ENCODE measurements at places on chromosomes 6 and 20.
A peak's percentile ranks its signal among the peaks of the same experiment; 100 is the strongest.

DNA sequence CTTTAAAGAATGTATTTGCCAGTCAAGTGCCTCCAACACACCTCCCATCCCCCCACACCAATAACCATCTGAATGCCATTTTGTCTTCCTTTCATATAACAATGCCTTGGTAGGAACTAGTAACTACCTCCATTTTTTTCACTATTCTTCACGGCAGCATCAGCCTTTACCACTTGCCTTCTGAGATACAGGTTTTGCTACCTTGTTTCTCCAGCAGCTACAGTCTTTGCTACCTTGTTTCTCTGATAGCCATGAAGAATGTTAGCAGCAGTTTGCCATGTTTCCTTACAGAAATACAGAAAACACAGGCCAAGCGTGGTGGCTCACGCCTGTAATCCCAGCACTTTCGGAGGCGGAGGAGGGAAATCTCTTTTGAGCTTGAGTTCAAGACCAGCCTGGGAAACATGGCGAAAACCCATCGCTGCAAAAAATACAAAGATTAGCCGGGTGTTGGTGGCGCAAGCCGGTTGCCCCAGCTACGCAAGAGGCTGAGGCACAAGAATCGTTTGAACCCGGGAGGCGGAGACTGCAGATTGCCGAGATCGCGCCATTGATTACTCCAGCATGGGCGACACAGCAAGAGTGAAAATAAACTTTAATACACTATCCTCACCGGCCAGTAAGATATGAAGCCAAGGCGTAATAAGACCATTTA lies 100.9 kb downstream of the HFE start:
- no peak for DNase-seq

DNA sequence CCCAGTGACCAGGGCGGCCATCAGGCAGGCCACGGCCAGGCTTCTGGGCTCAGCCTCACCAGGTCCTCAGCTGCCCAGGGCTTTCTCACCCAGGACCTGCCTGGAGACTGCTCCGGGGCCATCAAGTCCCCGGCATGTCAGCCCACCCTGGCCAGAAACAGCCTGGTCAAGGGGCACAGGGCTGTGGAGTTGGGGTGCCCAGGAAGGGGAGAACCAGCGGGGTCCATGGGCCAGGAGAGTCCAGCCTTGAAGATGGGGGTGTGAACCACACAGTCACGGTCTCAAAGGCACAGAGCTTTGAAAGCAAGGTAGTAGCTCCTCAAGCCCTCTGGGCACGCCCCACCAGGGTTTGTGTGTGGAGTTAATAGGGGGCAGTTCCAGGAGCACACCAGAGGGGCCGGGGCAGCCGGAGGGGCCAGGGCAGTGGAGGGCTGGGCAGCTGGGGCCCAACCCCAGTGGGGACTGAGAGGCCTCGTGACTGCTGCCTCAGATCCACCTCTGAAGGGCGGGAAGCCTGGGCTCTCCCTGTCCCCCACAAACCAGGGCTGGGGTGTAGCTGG lies 48.0 kb upstream of the BHLHE23 start:
- DNase-seq: no peak

DNA sequence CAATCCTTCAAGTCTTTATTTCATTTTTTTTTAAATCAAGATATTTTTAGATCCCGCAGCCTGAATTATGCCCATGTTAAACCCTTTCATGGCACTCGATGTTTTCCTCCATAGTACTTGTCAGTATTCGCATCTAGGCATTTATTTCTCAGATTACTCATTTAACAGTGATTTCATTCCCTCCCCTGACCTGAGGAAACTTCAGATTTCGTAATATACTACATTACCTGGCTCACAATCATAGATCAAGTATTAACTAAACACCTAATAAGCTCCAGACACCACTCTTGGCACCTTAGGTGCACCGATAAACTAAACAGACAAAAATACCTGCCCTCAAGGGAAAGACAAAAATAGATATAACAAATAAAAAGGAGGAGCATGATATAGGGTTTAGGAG lies 413.2 kb upstream of the GJE1 start:
- DNase-seq: no peak

GRCh38 chr6:6811128-6812009 lies 222.8 kb downstream of the LY86 start:
- no peak for DNase-seq

- DNase-seq: no peak
These were observed 18.5 kb upstream of the WFDC10A start for GRCh38 chr20:45611054-45611453.

GRCh38 chr20:49508435-49509199 lies 26.1 kb upstream of the KCNB1 start:
- DNase-seq: peak; percentile 58

DNA sequence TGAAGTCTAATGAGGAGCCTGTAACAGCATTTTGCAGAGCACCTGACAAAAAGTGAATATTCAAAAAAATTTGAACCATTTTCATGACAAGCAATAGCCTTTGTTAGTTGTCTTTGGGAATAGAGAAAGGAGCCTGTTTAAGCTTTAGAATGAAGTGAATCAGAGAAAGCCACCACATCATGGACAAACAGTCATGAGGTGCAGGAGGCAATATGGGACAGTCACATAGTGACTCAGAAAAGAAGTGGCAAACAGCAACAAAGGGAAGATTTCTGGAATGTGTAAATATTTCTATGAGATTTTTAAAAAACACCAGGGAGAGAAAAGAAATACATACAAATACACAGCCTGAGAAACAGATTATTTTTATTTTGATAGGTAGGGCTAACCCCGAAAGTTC lies 6.6 kb downstream of the KLHL31 start:
- no peak for DNase-seq

DNA sequence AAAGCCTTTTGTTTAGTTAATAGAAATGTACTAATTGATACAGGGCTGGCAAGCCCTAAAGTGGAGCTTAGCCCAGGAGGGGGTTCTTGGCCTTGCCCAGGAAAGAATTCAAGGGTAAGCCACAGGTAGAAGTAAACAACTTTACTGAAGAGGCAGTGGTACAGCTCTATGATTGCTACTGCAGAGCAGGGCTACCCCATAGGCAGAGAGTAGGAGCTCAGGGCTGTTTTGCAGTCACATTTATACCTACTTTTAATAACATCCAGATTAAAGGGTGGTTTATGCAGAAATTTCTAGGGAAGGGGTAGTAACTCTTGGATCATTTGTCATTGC lies 680.4 kb upstream of the GJE1 start:
- DNase-seq: no peak

GRCh38 chr6:225121-225721 lies 67.1 kb upstream of the DUSP22 start:
- no peak for DNase-seq

DNA sequence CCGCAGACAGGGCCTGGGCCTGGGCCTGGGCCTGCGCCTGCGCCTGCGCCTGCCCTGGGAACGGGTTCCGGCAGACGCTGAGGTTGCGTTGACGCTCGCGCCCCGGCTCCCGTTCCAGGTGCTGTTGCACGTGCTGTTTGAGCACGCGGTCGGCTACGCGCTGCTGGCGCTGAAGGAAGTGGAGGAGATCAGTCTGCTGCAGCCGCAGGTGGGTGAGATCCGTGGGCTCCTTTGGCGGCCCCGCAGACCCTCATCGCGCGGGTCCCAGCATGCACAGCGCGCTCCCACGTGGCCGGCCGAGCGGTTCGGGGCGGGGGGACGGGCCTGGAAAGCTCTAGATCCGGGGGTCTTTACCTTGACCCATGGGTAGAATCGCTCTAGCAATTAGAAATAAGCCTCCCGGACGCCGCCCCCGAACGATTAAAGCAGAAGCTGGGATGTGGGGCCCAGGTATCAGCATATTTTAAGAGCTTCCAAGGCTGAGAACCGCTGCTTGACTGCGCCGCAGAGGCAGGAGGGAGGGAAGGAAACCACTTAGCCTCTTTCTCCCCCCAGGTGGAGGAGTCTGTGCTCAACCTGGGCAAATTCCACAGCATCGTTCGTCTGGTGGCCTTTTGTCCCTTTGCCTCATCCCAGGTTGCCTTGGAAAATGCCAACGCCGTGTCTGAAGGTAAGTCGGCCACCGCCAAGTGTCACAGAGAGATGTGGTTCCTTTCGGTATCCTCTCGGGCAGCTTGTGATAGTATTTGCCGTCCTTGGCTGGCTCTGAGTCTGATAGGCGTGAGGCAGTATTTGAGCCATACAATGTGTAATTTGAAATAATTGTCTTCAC lies 508 bp downstream of the NOP56 start:
- no peak for DNase-seq

- DNase-seq: no peak
These were observed 20.1 kb downstream of the HLA-DMB start for GRCh38 chr6:32920715-32921114.

GRCh38 chr20:58231683-58232082 lies 3.2 kb upstream of the ANKRD60 start:
- DNase-seq: no peak

- no peak for DNase-seq
These were observed 29.5 kb downstream of the RBM38 start for GRCh38 chr20:57420571-57421252.

GRCh38 chr6:31663126-31663960 lies 1.5 kb downstream of the GPANK1 start:
- no peak for DNase-seq

DNA sequence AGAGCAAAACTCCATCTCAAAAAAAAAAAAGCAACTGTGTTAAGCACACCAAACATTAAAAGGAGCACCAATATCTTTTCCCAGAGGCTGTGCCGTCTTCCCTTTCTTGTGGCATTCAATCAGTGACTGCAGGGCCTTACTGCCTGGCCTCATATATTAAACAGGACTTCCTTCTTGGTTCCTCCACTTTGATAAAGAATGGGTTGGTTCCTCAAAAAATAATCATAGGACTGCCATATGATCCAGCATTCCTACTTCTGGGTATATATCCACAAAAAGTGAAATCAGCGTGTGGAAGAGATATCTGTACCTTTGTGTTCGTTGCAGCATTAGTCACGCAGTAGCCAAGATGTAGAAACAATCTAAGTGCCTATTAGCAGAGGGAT lies 40.3 kb upstream of the GFOD1 start:
- DNase-seq: no peak

GRCh38 chr20:51480507-51481270 lies 61.8 kb downstream of the NFATC2 start:
- no peak for DNase-seq

- DNase-seq: no peak
These were observed 119.4 kb upstream of the GJE1 start for GRCh38 chr6:142013287-142013686.

DNA sequence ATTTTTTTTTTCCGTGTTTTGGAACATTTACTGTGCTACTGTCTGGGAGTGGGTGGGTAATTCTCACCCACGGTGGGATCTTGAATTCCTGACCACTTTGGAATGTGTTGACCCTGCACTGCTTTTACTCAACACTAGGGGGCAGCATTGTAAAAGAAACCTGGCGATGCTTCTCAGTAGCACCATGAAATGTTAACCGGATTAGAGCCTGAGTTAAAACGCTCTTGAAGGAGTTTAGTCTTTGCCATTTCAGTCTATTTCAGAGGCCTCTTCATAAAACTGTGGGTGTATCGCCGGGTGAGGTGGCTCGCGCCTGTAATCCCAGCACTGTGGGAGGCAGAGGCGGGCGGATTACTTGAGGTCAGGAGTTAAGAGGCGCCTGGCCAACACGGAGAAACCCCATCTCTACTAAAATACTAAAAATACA lies 114.4 kb upstream of the PRND start:
- DNase-seq: peak; percentile 33

GRCh38 chr6:29953001-29953441 lies 10.7 kb downstream of the HLA-A start:
- DNase-seq: no peak

GRCh38 chr20:58698741-58699622 lies 6.4 kb downstream of the NPEPL1 start:
- no peak for DNase-seq

GRCh38 chr6:167046861-167047495 lies 47.8 kb downstream of the CEP43 start:
- DNase-seq: no peak

- no peak for DNase-seq
These were observed 463.9 kb upstream of the JAG1 start for GRCh38 chr20:11137688-11138087.

GRCh38 chr6:159217595-159218275 lies 48.5 kb downstream of the FNDC1 start:
- DNase-seq: peak; percentile 38

- DNase-seq: no peak
These were observed 330.5 kb downstream of the TFAP2A start for GRCh38 chr6:10084111-10084986.

GRCh38 chr6:26472549-26473290 lies 15.0 kb downstream of the BTN2A1 start:
- no peak for DNase-seq

DNA sequence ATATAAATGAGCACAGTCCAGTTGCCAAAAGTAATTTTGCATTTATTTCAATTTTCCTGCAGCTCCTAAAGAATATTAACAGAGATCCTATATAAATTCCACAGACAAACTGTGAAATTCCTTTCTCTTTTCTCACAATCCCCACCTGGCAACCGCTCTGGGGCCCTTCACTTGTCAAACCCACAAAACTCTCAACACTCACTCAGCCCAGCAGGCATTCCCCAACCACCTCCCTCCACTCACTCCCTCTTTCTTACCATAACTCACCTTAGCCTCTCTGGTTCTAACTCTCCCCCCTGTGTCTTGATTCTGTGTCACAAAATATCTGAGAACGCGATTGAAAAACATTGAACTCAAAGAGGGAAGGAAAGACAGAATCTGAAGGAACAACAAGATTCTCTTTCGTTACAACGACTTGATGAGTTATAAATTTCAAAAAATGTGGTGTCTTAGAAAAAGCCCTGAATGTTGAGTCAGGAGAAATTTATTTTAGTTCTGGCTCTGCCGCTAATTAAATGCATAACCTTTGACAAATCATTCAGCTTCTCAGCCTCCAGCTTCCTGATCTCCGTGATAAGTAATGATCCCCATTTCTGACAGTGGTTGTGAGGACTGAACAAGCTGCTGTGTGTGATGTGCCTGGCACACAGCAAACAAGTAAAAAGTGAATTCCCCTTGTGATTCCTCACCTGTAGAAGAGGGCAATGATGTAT lies 87.9 kb downstream of the UNC5CL start:
- no peak for DNase-seq

GRCh38 chr6:135267085-135267484 lies 86.0 kb downstream of the MYB start:
- DNase-seq: no peak

DNA sequence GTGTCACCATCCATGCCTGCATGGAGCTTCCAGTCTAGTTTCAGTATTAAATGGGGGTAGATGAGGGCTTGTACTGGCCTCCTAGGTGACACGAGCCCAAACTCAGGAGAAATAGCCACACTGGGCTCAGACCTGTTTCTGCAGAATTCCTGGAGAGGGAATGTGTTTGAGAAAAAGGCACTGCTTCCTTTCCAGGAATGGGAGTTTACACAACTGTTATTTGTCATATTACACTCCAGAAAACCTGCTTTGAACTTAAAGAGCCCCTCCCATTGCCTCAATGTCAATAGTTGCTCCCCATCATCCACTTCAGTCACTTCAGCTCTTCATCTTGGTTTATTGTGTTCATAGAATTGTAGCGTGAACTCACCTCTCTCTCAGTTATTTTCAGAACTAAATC lies 151.5 kb downstream of the CFAP61 start:
- no peak for DNase-seq

DNA sequence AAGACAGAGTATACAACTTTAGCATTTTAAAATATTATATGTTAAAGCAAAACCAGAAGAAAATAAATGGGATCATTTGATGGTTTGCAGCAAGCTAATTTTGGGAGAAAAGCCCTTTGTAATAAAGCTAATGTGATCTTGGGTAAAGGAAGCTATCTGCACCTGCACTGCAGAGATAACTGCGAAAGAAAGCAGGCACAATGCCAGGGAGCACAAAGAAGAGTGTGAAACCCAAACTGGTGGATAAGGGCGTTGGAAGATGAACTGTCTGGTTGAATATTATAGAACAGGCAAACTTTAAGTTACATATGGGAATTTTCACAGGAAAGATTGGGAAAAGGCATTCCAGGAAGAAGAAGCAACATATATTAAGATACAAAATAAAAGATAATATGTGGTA lies 179.2 kb upstream of the KHDRBS2 start:
- DNase-seq: no peak

Data from NCI-H524 treated with DMSO at 0.1 percent for 48 hours (cell line).